ENCODE measurements at places on chromosomes 6 and 20.

GRCh38 chr20:2902291-2902690 lies 29.0 kb downstream of the PTPRA start:
- DNase-seq, result no peak

DNA sequence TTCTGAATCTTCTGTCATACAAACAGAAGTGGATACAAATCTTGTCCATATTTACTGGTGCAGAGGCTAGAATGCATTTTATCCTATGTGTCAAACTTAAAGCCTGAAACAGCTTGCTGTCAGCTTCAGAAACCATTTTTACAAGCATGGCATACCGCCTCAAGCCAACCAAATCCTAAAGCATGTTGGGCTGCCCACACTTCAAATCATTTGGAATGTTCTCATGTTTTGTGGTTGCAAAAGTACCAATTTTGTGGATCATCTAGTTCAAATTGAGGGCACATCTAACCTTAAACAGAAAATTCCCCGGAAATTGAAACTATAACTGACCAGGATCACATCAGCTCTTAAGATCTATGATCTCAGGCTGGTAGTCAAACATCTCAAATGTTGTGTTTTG lies 3.2 kb downstream of the GPR63 start:
- DNase-seq, result no peak

- no peak for DNase-seq
Observed at GRCh38 chr6:81834141-81834681, 81.7 kb upstream of the TENT5A start.

DNA sequence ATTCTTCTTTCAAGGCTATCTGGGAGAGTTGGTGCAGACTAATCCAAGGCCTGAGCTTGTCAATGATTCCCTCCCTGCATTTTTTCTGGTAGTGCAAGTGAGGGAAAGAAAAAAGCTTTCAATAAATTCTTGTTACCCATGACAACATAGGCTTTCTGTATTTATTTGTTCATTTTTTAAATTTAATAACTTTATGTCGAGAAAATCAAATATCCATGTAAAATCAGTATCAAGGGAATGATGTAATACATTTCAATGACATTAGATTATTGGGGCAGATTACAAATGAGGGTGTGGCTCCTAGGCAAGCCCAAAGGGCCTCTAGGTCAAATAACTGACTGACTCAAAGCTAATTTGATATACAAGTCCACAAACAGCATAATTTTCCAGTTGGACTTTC lies 104.0 kb downstream of the GJA1 start:
- no peak for DNase-seq

DNA sequence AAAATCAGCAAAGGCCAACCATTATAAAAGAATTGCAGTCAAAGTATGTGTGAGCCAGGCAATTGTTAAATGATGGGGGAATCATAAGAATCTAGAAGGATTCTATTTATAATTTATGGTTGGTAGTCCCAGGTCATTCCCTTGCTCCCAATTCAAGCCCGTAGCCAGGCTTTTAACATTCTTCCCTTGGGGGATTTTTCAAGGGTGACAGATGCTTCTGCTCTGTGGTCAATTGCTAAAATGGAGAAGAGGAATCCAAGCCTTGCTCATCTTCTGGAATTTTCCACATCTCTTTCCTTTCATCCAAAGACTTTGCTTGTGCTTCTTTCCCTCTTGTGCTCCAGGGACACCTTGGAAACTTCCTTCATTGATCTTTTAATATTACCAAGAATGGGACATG lies 18.0 kb upstream of the BCAS1 start:
- no peak for DNase-seq

DNA sequence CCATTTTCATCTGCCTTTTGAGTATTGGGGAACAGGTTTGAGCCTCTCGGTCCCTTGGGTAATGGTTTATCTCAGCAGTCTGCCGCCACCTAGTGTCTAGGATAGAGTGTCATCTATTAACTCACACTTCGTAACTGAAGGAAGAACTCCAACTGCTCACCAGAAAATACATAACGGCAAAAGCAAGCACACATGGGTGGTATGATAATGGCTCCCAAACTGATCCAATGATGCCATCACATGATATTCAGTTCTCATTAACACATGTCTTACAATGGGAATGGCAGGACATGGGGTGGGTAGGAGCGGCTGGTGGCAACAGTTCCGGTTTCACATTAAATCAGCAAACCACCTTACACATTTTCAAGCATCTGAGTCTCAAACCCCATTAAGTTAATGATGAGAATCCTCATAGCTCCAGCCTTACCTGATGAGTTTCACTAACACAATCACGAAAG lies 110.7 kb upstream of the PHACTR1 start:
- no peak for DNase-seq

DNA sequence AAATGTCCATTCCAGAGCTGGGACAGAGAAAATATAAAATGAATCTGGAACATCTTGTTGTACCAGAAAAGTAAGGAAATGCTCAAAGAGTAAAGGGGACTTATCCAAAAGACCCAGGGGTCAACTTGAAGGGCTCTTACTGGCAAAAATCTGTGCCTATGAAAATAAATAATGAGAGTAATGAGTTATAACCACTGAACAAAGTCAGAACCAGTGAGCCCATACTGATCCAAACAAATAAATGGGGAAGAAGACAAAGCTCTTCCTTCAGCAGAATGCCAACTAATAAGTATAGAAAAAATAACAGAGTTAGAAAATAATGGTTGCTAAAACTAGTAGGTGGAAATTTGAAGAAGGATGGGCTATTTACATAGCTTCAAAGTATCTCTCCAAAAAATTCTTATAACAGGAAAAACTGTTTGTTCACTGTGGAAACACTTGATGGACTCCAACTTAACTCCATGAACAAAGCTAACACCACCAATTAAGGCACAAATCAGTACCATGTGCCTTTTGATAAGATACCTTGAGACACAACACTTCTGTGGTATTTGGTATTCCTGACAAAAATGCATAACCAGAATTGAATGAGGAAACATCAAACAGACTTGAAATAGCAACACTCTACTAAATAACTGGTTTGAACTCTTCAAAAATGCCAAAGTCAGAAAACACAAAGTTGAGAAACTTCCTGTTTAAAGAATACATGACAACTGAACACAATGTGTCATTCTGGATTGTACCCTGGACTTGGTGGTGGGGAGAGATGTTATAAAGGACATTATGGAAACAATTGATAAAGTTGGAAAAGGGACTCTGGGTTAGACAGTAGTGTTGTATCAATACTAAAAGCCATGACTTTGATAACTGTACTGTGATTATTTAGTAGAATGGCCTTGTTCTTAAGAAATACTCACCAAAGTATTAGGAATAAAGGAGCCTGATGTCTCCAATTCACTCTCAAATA lies 197.5 kb downstream of the ISM1 start:
- DNase-seq, result no peak
